ENCODE measurements at places on chromosomes 1 and 21.

DNA sequence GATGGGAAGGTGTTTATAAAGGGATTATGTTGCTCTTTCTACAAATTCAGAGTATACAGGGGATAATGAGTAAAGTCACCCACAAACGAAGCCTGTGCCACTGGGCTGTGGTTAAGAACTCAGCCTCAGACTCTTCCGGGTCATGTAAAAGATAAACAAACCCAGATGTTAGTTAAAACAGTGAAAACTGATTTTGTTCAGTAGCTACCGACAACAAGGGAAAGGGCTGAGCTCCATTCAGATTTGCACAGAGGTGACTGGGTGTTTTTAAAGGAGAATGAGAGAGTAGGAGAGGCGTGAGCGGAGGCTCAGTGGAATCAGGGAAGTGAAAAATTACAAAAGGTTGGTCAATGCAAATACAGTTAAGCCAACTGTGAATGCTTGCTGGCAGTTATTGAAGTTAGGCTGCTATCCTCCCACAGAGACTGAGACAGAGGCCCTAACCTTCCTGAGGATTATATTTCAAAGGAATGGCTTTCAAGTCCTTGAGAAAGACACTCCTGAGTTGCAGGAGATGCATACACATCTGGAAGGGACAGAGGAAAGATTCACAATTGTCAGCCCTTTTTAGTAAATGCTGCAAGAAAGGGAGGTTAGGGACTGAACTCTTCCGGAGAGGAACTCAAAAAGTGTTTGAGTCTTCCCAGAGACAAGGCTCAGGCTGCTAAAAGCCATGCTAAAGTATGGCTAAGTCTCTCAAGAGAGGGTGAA lies 29.9 kb upstream of the SAMD13 start:
- DNase-seq: no peak

DNA sequence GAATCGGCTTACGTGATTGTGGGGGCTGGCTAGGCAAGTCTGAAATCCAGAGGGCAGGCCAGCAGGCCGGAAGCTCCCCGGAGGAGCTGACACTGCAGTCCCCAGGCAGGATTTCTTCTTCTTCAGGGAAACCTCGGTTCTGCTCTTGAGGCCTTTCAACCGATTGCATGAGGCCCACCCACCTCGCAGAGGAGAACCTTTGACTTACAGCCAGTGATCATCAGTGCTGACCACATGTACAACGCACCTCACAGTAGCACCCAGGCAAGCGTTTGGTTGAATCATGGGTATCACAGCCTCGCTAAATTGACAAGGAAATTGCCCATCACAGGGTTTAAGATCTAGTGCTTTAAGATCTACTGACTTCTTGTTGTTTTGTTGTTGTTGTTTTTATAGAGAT lies 23.6 kb upstream of the GPR157 start:
- DNase-seq: no peak

- DNase-seq: no peak
Measured at GRCh38 chr1:227855687-227856086, 40.2 kb downstream of the PRSS38 start.

GRCh38 chr1:1627829-1628753 lies 3.9 kb upstream of the MMP23B start:
- DNase-seq: no peak

GRCh38 chr1:53686091-53686964 lies 52.6 kb downstream of the GLIS1 start:
- DNase-seq: no peak

- DNase-seq: no peak
Measured at GRCh38 chr1:109272021-109272799, 10.7 kb downstream of the PSRC1 start.

GRCh38 chr1:183711165-183711682 lies 58.1 kb upstream of the APOBEC4 start:
- DNase-seq: no peak

DNA sequence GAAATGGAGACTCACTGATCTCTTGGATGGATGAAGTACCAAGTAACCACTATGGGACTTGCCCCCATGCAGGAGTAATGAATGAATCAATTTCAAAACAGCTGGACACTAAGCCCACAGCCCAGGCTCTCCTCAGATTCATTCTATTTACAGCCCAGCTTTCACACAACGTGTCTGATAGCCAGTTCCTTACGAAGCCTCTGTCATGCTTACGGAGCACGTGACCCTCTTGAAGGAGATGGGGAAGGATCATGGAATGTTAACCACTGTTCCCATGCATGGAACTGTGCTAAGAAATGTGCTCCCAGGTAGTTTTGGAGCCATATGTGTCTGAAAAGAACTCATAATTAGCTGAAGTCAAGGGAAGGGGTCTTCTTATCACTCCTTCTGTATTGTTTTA lies 124.1 kb downstream of the KIF26B start:
- no peak for DNase-seq

Measured in GM04504 (cell line).